Mesothelial cell of epicardium (in vitro differentiated cells): ENCODE measurements at places on chromosomes 2 and 18. TPM values are rescaled to one million over a fixed set of nuclear protein-coding genes. Genes with fewer than 3 reads are reported as not detected.
A peak's percentile ranks its signal among the peaks of the same experiment; 100 is the strongest.

Gene SMAD2
- total RNA-seq: 161 to 164 TPM (median 164 TPM) in 3 replicates

- no peak overlapping the region for H3K4me3 ChIP-seq
- H3K4me1 ChIP-seq: peaks cover 8% of the 10 kb centered on the region
- H3K27ac ChIP-seq: no peak overlapping the region
- no peak for DNase-seq
These were observed 58.1 kb downstream of the HEATR5B start for GRCh38 chr2:37026050-37026449.

DNA sequence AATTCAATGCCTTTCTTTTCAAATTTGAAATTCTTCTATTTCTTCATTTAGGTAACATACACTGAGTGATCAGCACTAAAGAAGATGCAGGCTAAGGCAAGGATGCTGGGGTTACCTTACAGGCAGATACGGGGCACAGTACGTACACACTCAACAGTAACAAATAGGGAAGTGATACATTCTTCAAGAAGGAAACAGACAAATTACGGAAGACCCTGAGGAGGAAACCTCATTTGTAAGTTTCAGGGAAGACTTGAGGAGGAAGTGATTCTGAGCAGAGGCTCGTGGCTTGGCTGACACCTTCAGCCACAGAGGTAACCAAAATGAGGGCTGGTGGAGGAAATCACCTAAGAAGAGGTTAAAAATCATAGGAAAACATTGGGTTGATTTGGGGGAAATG, 1108.3 kb upstream of the KLHL29 start:
- H3K36me3 ChIP-seq: no peaks in the 10 kb centered on the region
- H3K4me1 ChIP-seq: peaks cover 18% of the 10 kb centered on the region
- no peak for DNase-seq
- H3K27ac ChIP-seq: no peak overlapping the region

DNA sequence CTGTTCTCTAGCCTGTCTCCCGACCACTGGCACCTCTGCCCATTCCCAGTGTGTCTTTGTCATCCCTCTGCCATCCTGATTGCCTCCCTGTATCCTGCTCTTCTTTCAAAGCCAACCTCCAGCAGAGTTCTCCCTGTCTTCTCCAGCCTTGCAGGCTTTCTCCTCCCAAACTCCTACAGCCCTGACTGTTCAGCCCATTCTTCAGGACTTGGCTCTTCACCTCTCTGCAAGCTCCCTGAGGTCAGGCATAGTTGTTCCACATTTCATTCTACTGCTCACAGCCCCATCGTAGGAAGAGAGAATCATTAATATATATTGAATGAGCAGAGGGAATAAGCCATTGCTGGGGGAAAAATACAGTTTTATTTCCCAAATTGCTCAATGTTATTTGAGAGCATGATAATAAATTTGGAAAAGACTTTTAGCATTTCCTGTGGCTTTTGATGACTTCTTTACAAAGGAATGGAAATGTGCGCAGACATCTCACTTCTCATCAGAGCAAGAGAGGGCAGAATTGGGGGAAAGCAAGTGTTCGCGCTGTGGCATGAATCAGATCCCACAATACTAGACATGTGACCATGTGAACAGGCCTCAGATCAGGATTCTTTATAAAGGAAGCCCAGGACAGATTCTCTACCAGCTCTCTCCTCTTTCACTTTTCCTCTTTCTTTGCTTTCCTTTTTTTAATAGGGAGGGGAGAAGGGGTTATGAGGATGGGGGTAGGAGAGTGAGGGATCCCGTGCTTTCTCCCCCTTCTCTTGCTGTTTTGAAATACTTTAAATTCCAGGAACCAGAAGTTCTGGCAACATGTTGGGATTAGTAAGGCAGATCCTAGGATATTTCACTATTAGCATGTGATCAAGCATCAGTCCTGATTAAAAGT, 37.4 kb downstream of the EPAS1 start:
- peak overlapping the region; percentile 91 for H3K27ac ChIP-seq
- H3K36me3 ChIP-seq: no peaks in the 10 kb centered on the region
- peaks cover 64% of the 10 kb centered on the region for H3K4me1 ChIP-seq
- no peaks in the 10 kb centered on the region for H3K27me3 ChIP-seq
- DNase-seq: no peak

Gene GAREM1
- 9.1 to 10.2 TPM (median 9.5 TPM) in 3 replicates for total RNA-seq

DNA sequence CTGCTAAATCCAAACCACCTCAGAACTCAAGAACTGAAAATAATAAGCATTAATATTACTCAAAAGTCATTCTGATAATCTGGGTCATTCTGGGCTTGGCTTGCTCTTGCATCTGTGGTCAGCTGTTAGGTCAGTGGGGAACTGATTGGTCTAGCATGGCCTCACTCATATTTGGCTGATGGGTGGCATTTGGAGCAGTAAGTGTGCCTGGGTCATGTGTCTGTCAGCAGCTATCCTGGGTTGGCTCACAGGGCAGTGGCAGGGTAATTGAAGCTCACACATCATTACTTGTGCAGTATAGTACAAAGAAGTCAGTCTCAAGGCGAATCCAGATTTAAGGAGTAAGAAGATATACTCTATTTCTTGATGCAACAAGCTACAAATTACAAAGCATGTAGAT, 9.6 kb downstream of the RPL37A start:
- H3K4me1 ChIP-seq: no peaks in the 10 kb centered on the region
- DNase-seq: no peak
- H3K36me3 ChIP-seq: peaks cover 20% of the 10 kb centered on the region

Gene KCNS3
- 2.4 to 3.1 TPM (median 2.7 TPM) in 3 replicates for total RNA-seq
